Thoracic aorta (tissue), 2 donors: ENCODE measurements at places on chromosomes 7 and 10. TPM values are rescaled to one million over a fixed set of nuclear protein-coding genes. Genes with fewer than 3 reads are reported as not detected.

Gene ST8SIA6
- total RNA-seq = 8.9 TPM

Gene CAV1
- 210 TPM for total RNA-seq

Gene GRK5
- total RNA-seq = 85.3 TPM

Gene GCK
- total RNA-seq = 2.3 TPM

Gene ZP3
- total RNA-seq = 1.6 TPM

Gene ABCB4
- 1.4 TPM for total RNA-seq

Gene NPC1L1
- 2.2 TPM for total RNA-seq

Gene HTR7
- total RNA-seq = 5.4 TPM

Gene MBL2
- total RNA-seq = not detected

Gene NIPSNAP2
- total RNA-seq = 46.0 TPM

Gene CTBP2
- total RNA-seq = 62.8 TPM

Gene AKR1C4
- not detected for total RNA-seq

Gene NEUROD6
- total RNA-seq = not detected

Gene HBP1
- 138 TPM for total RNA-seq

Gene IFIT3
- 9.6 TPM for total RNA-seq

Gene SPDYE5
- total RNA-seq = not detected

Gene FAM149B1
- total RNA-seq = 13.1 TPM

Gene SOSTDC1
- total RNA-seq = not detected

Gene SEMA3D
- 18.5 TPM for total RNA-seq

Gene KCP
- total RNA-seq = 0.81 TPM
